ENCODE measurements at places on chromosomes 2 and 18.

DNA sequence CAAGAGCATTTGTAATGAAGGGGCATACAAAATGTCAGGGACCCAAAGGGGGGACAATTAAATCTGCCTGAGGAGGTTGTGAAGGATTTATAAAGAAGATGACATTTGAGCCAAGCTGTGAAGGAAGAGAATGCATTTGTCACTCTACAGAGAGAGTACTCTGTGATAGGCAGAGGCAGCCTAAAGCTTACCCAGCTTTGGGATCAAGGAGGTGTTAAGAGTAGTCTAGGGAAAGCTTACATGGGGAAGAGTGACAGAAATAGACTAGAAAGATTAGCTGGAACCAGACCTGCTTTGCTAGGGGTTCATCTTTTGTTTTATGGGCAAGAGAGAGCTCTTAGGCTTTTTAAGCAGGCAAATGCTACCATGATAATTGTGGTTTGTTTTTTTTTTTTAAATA is 169.1 kb upstream of the CYP26B1 start:
- no peak for DNase-seq

- no peak for DNase-seq
Observed at GRCh38 chr2:64005707-64006356, 13.4 kb downstream of the VPS54 start.

DNA sequence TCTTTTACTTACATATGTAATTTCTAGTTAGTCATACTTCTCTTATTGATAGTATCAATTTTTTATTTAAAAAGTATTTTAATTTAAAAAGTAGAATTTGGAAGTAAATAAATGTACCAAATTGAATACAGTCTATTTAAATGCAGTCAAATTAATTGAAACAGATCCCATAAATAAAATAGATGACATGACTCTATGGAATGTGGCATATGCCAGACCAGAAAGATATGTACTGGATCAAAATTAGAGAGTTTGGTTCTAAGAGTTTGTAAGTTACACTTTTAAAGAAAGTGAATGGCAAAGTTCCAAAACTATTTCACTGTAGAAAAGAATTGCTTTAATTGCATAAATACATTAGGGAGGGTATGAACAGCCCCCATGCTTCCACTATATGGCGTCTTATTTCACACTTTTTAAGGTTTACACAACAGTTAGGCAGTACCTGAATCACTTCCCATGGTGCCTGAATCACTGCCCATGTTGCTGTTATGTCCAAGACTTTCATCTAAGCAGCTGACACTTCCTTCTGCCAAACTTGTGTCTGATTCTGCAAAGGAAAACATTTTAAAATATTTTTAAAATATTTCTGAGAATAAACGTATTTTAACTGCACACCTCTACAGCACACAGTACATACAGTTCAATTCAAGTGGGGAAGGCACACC is 25.2 kb downstream of the IFIH1 start:
- DNase-seq, result no peak

DNA sequence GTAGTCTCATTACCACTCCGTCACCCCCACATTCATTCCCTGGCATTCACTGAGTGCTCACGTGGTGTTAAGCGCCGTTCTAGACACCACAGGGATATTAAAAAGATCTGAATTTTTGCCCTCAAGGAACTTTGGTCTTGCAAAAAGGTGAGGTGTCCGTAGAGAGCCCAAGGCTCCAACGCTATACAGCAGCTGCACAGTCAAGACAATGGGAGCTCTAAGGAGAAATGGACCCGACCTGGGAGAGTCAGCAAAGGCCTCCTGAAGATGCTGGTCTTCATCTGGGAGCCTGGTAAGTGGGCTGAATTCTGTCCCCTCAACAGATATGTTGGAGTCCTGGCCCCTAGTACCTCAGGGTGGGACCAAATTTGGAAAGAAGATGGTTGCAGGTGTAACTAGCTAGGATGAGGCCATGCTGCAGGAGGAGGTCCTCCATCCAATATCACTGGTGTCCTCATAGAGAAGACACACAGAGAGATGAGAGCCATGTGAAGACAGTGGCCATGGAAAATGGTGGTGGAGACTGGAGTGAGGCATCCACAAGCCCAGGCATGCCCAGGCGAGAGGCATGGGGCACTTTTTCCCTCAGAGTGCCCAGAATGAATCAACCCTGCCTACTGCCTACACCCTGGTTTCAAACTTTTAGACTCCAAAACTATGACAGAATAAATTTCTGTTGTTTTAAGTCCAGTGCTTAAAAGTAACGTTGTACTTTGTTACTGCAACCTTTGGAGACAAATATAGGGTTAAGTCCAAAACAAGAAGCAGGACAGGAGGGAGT is 247.3 kb downstream of the TTC32 start:
- DNase-seq, result no peak

DNA sequence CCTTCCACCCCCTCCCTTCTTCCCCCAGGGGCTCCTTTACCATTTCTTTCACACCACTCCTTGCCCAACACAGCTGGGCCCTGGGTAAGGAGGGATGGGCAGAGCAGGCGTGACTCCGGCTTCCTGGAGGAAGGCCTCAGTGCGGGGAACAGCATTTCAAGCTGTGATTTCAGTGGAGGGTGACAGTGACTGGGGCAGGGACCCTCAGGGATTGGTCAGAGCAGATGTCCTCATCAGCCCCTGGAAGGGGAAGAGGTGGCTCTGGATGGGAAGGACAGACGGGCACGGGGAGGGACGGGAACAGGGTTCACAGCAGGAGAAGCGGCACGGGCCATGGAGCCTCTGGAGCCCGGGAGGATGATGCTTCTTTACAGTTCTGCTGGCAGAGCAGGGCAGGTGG is 130.8 kb upstream of the TWIST2 start:
- DNase-seq, result no peak

DNA sequence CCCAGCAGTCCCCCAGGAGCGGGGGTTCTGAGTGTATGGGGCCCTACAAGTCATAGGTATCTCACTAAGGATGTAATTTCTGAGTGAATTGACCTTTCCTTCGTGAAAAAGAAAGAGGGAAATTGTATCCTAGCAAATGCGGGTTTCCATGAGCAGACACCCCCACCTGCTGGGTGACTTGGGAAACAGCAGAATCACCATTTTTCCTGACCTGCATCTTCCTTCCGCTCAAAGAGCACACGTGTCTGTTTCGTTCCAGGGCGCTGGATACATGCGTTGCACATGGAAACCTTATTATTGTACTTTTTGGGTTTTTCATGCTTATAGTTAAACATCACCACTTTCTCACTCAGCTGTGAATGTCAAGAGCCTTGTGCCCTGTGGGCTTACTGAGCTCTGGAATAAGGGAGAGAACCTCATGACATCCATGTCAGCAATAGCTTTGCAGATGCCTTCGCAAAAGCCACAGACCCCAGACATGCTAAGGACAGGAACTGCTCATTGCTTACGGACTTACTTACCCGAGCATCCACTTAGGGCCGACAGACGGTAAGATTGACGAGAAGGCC is 132.8 kb downstream of the TPO start:
- no peak for DNase-seq

DNA sequence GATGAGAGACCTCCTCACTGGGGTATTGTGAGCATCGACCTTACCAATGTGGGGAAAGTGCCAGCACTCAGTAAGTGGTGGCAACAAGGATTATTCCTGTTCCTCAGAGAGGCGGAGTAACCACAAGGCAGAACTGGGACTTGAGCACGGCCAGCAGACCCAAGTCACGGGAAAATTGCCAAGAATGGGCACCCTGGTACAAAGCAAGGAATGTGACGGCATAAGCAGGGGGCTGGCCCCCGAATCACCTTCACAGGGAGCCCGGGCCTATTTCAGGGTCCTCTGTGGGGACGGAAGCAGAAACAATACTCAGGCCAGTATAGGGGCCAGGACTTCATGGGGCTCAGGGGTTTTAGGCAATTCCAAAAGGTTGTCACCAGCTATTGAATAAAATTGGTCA is 25.4 kb downstream of the CENPA start:
- DNase-seq, result no peak

- DNase-seq, result no peak
Observed at GRCh38 chr2:7633566-7634153, 716.4 kb downstream of the RNF144A start.

- DNase-seq, result no peak
Observed at GRCh38 chr2:38268691-38269327, 108.3 kb downstream of the ATL2 start.

DNA sequence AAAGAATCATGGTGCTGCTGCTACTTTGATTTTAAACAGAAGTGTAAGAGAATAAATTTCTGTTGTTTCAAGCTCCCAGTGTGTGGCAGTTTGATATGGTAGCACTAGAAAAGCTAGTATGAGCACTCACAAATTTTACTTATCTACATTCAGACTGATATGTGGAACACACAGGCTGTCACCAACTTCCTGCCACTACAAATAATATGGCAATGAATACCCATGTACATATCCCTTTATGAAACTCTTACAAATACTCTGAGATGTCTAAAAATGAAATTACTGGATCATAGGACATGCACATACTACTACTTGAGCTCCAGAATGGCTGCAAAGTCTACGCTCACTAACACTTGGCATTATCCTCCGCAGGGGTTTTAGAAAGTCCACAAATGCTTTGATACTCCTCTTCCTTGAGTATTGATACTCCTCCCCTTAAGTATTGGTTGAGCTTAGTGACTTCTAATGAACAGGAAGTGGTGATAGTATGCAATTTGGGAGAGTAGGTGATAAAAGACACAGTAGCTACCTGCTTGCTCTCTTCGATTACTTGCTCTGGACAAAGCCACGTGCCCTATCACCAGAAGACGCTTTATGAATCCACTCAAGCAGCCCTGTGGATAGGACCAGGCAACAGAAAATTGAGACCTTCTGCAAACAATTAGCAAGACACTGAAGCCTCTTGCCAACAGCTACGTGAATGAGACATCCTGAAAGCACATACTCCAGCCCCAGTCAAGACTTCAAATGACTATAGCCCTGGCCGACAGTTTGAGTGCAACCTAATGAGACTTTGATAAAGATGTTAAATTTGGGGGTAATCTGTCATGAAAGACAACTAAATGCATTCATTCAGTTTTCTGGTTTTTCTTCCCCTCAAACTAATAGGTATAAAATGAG is 35.4 kb downstream of the FBXO11 start:
- no peak for DNase-seq

GRCh38 chr2:142872882-142873724 is 4.4 kb upstream of the KYNU start:
- no peak for DNase-seq

DNA sequence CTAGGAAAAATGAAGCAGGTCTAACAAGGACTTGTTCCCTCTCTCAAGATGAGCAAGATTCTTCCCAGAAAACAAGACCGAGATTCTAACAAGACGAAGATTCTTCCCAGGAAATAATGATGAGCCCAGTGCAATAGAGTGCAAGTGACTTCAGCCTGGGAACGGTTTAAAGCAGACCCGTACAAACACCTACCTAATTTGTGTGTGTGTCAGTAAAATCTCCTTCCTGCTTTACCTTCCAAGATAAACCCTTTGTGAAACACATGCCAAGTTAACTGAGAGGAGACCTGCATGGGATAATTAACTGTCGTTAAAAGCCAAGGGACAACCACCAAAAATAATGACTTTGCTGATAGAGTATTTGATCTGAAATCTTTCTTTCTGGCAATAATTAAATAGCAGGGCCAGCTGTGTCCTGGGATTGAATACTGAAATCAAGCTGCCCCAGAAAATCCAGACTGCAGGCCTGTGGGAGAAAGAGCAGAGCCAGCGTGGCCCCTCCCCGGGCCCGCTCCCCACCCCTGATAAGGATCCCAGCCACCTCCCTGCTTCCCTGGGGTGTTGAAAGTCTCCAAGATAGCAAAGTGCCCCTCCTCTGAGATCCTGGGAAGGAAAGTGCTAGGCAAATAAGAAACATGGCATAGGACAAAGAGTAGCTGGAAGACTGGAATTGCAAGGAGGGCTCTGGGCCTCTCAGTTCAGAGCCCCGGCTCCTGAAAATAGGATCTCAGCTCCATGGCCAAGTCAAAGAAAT is 145.5 kb downstream of the CYP26B1 start:
- no peak for DNase-seq

DNA sequence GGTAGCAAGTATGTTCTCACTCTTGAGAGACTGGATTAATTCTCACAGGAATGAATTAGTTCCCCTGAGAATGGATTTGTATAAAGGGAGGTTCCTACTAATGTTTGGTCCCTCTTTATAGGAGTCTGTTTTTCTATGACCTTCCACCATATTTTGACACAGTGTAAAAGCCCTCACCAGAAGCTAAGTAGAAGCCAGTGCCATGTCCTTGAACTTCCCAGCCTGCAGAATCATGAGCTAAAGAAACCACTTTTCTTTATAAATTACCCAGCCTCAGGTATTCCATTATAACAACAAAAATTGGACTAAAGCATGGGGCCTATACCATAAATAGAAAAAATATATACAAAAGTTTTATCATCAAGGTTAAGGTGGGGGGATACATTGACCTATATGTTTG is 227.9 kb upstream of the DTNA start:
- DNase-seq, result no peak

GRCh38 chr18:22283397-22283796 is 114.0 kb downstream of the GATA6 start:
- DNase-seq, result no peak

GRCh38 chr18:3305933-3306332 is 44.0 kb downstream of the MYL12B start:
- DNase-seq, result no peak

- no peak for DNase-seq
Observed at GRCh38 chr2:134137182-134137611, 116.7 kb upstream of the MGAT5 start.

- DNase-seq, result no peak
Observed at GRCh38 chr2:26721115-26722032, 28.9 kb downstream of the KCNK3 start.

DNA sequence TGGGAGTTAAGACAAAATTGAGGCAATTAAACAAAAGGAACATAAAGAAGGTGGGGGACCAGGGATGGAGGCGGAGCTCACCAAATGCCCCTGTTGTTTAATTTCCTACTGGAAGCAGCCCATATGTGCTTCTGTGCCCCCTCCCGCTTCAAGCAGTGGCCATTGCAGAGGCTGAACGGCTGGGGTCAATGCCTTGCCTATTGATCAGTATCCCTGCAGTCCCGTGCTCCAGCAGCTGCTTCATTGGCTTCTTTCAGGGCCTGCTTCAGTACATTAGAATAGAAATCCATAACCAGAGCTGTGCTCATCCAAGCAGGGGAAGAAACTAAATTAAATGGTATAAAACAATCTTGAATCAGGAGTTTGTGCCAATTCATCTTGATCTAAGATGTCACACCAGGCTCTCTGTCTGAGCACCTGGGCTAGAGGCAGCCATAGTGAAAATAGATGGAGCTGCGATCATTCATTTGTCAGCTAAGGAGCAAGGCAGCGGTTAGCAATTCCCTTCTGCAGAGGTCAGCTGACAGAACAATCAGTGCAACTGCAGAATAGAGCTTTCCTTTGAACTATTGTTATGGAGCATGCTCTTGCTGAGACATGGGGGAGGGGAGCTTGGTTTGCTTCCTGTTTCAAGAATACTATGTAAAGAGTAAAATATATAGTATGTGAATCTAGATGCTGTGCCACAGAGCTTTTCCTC is 222.4 kb downstream of the WDR7 start:
- DNase-seq, result peak; percentile 41

GRCh38 chr2:197433780-197434438 is 919 bp downstream of the SF3B1 start:
- DNase-seq, result no peak
